Suppressor macrophage (primary cell): ENCODE measurements at places on chromosomes 3 and 15.

GRCh38 chr3:163768048-163768447 is 1310.2 kb downstream of the SI start:
- no peak for DNase-seq

DNA sequence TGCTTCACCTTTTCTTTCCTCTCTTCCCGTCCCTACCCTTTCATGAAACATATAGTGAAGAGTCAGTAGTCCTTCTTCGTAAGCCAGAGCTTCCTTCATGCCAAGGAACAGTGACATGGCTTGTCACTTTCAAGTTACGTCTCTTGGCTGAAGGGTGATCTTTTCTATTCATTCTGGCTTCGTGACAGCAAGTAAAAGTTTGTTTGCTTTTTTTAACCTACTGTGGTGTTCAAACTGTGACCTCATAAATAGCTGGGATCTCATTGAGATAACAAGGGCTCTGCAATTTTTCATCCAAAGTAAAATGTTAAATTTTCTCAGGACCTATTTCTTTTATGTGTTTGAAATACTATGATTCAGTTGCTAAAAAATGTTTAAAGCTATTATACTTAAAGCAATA is 10.5 kb downstream of the CDIN1 start:
- DNase-seq = no peak

DNA sequence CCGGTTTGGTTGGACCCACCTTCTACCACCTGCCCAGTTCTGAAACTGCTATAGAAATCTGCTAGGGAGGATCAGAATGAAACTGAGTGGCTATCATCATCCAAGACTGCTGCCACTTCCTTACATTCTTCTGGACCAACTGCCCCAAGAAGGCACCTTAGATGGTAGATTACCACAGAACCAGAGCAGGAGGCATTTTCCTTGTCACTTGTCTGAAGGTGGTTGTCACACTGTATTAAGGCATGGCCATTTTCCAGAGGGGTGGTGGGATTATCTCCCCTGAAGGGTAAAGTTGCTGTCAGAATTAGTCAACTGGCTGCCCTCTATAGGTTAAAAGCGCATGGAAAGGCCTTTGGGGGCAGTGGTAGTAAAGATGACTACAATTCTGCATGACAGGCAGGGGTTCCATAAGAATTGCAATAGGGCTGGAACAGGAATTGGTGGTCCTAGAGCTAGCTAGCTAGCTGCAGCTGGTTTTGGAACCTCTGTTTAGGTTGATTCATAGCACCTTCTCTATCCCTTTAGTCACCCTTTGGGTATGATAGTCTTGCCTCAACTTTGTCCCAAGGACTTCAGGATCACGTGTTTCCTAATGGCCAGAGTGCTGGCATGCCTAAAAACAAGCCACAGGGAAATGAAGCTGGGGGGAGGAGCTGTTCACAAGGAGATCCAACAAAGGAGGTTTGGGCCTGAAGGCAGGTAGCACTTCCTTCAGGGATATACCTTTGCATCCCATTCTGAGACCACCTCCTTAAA is 4.8 kb upstream of the CSPG5 start:
- no peak for DNase-seq

GRCh38 chr3:54917174-54917573 is 10.7 kb downstream of the LRTM1 start:
- DNase-seq = no peak

GRCh38 chr3:95899911-95900310 is 914.5 kb upstream of the EPHA6 start:
- no peak for DNase-seq

GRCh38 chr3:146539315-146539714 is 5.1 kb downstream of the PLSCR1 start:
- no peak for DNase-seq

- peak; percentile 58 for DNase-seq
These were observed 64.8 kb downstream of the SAMMSON start for GRCh38 chr3:70064194-70064779.

DNA sequence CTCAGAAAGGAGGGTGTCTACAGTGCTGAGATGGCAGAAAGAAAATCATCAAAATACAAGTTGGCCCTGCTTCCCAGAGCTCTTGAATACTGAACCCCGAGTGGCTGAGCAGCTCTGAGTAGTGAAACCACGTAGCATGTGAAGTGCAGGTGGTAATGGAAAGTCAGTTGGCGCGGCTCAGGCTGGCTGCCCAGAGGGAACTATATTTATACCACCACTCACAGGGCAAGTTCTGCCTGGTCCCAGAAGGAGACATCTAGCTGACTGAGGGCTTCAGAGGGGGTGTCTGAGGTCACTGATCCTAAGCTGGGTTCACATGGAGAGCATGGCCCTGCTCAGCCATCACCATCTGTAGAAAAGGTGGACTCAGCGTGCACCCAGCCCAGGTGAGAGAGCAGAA is 129.6 kb upstream of the AGBL1 start:
- no peak for DNase-seq

GRCh38 chr3:13009132-13009945 is 63.9 kb downstream of the IQSEC1 start:
- peak; percentile 97 for DNase-seq

GRCh38 chr15:53757906-53758305 is 1.6 kb downstream of the WDR72 start:
- DNase-seq = no peak

GRCh38 chr3:81868597-81868996 is 107.2 kb upstream of the GBE1 start:
- no peak for DNase-seq

GRCh38 chr3:59310736-59311135 is 260.9 kb upstream of the CFAP20DC start:
- no peak for DNase-seq

- DNase-seq = no peak
These were observed 269.5 kb upstream of the LRRC3B start for GRCh38 chr3:26353097-26353496.

GRCh38 chr3:60095516-60095915 is 1045.7 kb upstream of the CFAP20DC start:
- DNase-seq = no peak

- DNase-seq = peak; percentile 7
These were observed 77.0 kb downstream of the SLC9A9 start for GRCh38 chr3:143771258-143771657.

GRCh38 chr15:45228931-45229330 is 23.1 kb upstream of the SLC28A2 start:
- DNase-seq = no peak

- DNase-seq = no peak
These were observed 19.3 kb upstream of the ATP10A start for GRCh38 chr15:25882466-25882865.

DNA sequence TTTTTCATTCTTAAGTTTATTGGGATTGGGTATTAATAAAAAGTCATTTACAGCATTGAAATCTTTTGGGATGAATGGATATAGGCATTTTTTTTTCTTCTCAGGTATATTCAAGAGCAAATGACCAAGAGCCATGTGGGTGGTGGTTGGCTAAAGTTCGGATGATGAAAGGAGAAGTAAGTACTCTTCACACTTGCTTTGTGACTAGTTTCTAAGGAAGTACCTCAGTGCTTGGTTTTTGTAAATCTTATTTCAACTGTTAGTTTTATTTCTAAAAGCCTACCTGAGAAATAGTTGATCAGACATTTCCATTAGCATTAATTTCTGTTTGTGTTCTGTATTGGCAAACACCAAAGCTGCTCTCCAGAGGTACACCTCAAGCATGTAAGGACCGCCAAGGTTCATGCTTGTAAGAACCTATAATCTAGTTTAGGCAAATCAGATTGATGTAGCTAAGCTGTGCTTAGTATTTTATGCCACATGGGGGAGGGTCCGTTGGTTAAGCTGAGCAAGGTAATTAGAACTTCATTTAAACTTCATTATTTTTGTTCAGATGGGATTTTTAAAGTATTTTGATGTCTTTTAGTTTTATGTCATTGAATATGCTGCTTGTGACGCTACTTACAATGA is 35.4 kb downstream of the FXR1 start:
- peak; percentile 41 for DNase-seq

GRCh38 chr15:58918239-58918638 is 15.2 kb downstream of the SLTM start:
- no peak for DNase-seq

- no peak for DNase-seq
These were observed 53.4 kb downstream of the TPRA1 start for GRCh38 chr3:127536830-127537812.

DNA sequence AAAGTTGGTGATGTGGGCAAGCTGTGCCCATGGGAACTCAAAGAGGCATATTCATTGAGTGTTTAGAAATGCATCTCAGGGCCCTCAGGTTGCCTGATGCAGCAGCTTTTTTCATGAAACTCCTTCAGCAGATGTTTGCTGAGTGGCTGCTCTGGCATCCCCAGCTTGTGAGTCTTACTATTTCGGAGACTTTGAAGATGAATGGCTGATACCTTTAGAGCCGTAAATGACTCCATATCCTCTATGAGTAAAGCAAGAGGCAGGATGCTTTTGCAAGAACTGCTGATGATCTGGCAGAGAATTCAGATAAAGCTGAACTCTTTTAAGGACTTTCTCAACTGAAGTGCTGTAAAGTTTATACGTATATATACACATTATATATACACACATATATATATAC is 384.3 kb downstream of the CACNA2D3 start:
- DNase-seq = no peak

DNA sequence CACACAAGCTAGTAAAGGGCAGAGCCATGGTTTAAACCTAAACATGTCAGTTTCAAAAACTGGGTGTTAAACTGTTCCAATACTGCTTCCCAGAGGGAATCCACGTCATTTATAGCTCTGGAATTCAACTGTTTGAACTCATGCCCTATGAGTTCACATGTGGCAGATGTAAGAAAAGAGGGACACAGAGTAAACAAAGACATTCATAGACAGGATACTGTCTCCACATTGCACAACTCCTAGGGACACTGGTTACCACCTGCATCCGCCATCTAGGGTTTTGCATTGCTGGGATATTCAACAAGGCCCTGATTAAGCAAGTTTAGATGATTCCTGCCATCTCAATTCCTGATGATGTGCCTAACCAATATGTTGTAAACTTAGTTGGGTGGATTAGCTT is 134.1 kb upstream of the COL8A1 start:
- DNase-seq = no peak

DNA sequence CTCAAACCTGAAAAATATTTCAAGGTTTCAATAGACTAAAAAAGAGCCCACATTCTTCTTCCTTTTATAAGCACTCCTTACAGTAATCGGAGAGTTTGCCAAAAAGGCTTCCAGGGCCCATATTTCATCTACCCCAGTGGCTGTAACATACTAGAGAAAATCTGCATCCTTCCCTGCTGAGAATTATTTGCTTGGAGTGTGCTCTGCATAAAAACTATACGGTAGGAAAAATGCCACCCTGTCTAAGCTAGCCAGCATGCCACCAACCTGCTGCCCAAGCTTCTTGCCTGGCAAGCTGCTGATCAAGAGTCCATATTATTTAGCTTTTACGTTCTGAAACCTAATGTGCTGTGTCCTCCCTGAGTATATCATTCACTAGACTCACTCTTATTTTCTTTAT is 107.1 kb downstream of the FGF12 start:
- DNase-seq = no peak

DNA sequence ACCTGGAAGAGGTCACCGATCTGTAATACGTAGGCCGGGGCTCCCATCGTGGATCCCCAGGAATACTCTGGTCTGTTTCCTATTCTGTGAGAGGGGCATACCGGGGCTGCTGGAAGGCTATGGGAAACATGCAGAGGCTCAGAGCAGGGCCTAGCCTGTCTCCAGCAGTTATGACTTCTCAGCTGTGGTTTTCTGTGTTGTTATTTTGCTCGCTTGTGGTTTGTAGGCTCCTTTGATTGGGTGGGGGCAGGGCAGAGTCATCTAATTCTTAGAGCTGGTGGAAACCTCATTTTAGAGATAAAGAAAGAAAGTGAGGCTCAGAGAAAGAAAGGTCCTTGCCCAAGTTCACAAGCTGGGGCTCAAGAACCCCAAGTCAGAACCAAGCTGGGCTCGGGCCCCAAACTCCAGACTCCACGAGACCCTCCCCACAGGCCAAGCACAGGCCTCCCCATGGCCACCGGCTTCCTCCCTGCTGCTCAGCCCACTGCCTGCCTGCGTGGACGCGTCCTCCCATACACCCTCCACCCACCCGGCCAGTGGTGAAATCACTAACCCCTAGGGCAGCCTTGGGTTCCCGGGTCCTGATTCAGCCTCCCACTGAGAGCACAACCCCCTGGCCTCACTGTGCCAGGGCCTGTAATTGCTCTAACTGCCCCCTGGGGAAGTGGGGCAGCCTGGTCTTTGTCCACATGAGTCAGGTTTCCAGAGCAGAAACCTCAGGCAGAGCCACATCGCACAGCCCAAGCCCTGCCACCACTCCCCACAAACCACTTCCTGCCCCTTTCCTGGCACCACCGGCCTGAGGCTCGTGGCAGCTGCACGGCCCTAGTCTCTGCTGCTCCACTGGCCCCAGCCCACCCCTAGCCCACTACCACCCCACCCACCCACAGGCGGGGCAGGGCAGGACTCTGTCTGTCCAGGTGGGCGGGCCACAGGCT is 270.8 kb downstream of the UACA start:
- peak; percentile 91 for DNase-seq

DNA sequence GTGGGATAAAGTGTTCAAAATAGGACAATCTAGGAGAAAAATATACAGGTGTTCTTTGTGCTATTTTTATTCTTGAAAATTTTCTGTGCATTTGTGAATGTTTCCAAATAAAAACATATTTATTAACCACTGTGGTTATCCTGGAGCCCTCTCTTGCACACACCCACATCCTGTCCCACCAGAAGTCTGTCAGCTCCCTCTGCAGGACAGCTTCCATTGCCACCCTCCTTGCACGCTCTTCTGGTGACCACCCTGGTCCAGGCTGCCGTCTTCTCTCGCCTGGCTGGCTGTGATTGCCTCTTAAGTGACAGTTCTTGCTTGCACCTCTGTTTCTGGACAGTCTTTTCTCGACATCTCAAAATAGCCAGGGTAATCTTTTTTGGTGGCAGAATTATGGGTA is 394.0 kb downstream of the LRTM1 start:
- DNase-seq = no peak

- DNase-seq = peak; percentile 96
These were observed 894 bp upstream of the CCNL1 start for GRCh38 chr3:157160658-157161424.

GRCh38 chr3:171228240-171228639 is 201.7 kb upstream of the SLC2A2 start:
- no peak for DNase-seq

- no peak for DNase-seq
These were observed 43.3 kb upstream of the SLCO2A1 start for GRCh38 chr3:134072881-134073582.

GRCh38 chr15:99592145-99592791 is 26.5 kb downstream of the MEF2A start:
- DNase-seq = peak; percentile 25

DNA sequence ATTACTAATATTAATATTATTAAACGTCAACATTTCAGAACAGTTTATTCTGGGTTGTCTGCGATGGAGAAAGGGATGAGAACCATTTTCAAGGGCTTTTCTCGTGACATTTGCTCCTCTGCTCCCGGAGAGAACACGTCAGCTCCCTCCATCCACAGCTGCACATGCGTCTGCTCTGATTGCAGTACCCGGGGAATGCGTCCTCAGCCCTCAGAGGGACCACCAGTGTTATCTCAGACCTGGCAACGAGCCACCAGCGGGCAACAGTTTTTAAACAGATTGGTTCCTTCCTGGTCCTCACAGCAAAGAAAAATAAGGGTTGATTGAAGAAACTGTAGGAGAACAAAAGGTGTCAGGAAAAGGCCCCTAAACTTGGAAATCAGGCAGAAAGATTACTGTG is 202.2 kb upstream of the ADAMTS9 start:
- DNase-seq = no peak

GRCh38 chr3:8399686-8400085 is 101.9 kb upstream of the LMCD1 start:
- DNase-seq = no peak
